ENCODE measurements at places on chromosomes 12 and 14. TPM values are rescaled to one million over a fixed set of nuclear protein-coding genes. Genes with fewer than 3 reads are reported as not detected.

Gene KERA
- not detected for total RNA-seq

Gene MYH6
- 8,253 TPM for total RNA-seq

Gene CLMN
- total RNA-seq: 3.4 TPM

Gene CLEC2B
- 3.9 TPM for total RNA-seq

Data from right atrium auricular region (tissue), 2 donors.